ENCODE measurements at places on chromosomes 5 and 9.

- DNase-seq, result no peak
These were observed 122.5 kb downstream of the MCTP1 start for GRCh38 chr5:95162231-95162992.

- no peak for DNase-seq
These were observed 776.0 kb upstream of the ACO1 start for GRCh38 chr9:31608416-31608815.

GRCh38 chr9:8907868-8908267 is 1108.3 kb upstream of the DMAC1 start:
- no peak for DNase-seq

DNA sequence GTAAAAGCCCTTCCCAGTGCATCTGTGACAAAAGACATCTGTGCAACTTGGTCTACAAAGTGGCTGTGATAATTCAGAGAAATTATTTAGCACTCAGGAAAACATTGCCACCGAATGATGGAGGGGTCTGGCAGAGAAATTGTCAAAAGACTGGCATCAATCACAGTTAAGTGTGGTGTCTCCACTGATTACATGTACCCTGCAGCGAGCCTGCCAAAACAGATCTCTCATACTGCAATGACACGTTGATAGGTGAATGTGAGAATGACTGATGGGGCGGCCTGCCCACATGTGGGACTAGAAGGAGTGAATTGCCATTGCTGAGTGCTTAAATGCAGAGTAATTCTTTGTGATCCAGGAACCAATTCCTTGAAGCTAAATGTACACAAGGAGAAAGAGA is 136.4 kb upstream of the PCSK5 start:
- DNase-seq, result no peak

GRCh38 chr5:38899936-38900335 is 54.1 kb downstream of the OSMR start:
- DNase-seq, result no peak

- no peak for DNase-seq
These were observed 691.2 kb downstream of the TLR4 start for GRCh38 chr9:118395415-118395814.

DNA sequence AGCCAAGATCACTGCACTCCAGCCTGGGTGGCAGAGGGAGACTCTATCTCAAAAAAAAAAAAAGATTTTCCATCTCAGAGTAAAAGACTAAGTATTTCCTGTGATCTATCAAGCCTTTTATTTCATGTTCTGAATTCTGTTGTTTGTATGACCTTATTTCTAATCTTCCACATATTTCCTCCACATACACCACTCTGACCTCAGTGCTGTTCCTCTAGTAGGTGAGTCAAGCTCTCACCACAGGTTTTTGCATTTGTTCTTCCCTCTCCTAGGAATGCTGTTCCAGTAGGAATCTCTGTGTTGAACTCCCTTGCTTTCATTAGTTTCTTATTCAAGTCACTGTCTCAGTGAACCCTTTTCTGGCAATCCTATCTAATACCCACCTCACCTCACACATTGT is 68.1 kb downstream of the INVS start:
- DNase-seq, result no peak

DNA sequence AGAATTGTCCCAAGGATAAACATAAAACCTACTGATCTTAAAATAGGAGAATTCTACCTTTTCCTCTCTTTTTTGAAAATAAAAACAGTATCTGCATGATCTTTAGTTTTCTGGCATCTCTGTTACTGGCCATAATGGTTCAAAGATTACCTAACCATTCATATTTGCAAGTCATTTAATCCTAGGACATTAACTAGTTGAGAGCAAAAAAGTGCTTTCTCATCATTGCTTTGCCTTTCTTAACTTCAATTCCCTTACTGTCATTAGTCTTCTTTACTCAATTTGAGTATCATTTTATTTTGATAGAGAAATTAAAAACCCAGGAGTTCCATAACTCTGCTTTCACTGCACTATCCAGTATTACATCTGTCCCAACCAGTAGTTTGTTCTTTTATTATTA is 68.6 kb downstream of the RFX3 start:
- no peak for DNase-seq

DNA sequence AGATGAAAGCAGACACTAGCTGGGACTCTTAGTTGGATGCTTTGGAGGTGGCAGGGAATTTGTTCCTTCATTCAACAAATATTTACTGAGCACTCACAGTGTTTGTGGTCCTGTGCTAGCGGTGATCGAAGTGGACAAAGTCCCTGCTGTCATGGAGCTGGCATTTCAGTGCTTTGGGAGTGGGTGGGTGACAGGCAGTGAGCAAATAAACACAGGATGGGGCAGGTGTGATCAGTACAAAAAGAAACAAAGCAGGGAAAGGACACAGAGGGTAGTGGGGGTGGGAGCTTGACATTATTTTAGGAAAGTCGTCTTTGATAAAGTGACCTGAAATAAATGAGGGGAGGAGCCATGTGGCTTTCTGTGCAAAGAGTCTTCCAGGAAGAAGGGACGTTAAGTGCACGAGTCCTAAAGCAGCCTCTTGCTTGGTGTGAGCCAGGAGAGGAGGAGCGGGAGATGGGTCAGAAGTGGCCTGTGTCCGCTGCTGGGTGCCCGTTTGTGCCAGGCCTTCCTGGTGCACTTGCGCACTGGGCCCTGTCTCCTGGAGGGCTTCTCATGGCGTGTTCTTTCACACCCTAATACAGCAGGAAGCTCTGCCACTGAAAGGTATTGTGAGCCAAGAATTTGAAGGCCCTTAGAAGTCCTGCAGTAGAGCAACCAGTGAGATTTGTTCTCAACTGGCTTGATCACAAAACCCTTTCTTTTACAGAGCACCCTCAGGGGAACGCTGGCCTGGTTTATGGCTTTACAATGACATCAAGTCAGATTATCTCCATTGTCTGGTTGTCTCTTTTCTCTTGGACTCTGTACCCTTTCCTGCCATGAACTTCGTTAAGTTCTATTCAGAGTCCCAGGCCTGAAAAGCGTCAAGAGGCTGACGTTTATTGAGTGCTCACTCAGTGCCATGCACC is 14.8 kb downstream of the NDST1 start:
- no peak for DNase-seq

DNA sequence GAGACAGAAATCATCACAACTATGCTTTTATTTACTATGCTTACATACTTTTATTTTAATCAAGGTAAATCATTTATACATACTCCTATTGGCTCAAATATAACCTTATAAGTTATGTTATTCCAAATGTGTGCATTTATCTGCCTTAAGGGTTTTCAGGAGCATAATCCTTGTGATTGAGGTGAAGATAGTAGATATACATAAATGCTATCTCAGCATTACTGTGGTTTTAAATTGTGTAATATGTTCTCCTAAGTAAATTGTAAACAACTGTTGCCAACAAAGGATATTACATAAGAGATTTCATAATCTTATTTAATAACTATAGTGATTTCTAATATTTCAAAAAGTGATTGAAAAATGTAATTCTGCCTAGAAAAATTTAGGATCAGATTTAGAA is 1374.8 kb upstream of the DMAC1 start:
- DNase-seq, result no peak

DNA sequence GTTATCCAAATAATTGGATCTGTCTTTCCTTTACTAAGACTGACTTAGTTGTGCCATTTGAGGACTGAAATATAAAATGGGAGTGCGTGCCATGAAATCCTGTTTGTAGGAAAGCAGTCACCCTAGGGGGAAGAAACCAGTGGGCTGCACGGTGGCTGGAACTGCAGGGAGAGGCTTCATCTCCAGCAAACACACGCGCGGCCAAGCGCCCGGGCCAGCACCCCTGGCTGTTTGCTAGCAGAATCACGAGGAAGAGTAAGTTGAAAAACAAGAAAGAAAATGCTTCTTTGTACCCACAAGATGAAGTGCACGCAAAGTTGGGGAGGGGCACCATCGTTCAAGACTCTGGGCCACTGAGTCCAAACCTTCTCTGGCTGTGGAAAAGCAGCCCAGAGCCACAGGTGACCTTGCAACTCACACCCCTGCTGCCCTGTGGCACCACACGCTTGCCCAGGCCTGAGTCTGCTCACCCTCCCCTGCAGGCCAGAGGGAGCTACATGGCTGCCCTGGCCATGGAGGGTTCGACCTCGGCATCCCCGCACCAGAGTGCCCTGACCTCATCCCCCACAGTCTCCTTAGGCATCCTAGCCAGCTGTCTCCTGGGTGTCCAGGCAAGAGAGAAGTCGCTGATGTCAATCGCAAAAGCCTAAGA is 55.2 kb downstream of the IRX2 start:
- DNase-seq, result no peak

- no peak for DNase-seq
These were observed 24.1 kb downstream of the PSAT1 start for GRCh38 chr9:78320875-78321496.

GRCh38 chr5:124658867-124659557 is 87.4 kb downstream of the ZNF608 start:
- no peak for DNase-seq

DNA sequence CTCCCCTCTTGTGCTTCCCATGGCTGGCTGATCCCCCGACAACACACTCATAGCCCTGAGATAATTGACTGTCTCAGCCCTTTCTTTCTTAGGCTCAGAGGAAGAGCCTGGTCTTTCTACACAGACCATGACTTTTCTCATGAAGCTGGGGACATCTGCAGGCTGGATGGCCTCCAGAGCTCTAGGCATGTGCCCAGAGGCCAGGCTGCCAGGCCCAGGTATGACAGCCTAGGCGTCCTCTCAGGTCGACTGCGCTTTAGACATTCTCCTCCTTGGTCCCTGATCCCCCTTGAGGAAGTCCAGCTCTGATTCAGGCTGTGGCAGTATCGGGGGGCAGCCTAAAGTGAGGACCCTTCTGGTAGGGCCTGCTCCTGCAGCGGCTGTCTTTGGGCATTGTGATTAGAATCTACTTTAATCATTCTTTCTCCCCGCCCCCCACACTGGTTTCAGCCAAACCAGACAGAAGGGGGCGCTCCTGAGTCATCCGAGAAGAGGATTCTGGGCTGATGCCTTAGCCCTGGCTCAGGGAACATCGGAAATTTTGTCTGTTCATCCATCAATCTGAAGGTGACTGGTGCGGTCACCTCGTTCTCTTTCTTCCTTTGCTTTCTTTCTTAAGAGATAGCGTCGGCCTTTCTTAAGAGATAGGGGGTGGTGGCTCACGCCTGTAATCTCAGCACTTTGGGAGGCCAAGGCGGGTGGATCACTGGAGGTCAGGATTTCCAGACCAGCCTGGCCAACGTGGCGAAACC is 66.5 kb upstream of the HSPA9 start:
- peak; percentile 91 for DNase-seq

- no peak for DNase-seq
These were observed 109.5 kb upstream of the MAN2A1 start for GRCh38 chr5:109580225-109580624.

GRCh38 chr9:20391208-20391607 is 231.1 kb downstream of the MLLT3 start:
- no peak for DNase-seq

- no peak for DNase-seq
These were observed 110.8 kb downstream of the LHX2 start for GRCh38 chr9:124122321-124122720.

- no peak for DNase-seq
These were observed 29.2 kb upstream of the GTF2H2C start for GRCh38 chr5:69530561-69531405.

DNA sequence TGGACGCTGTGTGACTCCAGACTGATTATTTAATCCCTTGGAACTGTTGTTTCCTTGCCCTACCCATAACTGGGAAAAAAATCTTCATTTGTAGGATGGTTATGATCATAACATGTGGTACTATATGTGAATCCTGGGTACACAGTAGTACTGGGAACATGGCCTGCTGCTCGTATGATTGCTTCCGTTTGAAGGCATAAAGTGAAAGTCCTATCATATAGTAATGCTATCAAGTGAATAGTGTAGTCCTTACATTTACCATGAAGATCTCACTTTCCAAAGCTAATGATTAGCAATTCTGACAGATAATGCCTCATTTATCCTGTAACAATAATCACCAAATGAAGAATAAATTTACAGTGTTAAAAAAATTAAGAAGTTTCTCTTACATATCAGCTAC is 53.2 kb downstream of the MEF2C start:
- no peak for DNase-seq

DNA sequence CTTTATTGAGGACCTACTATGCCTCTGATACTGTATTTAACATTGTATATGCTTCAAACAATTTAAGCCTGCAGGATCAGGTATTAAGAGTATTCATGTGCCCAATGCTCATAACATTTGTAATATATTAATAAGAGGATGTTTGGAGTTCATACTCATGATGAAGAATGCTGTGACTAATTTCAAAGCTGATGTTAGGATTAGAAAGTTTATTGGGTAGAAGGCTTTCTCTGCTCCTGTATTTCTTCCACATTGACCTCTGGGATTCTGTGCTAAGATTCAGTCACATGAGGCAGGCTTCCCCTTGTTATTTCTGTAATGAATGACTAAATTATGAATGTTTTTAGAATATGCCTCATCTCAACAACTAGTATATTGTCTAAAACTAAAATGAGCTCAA is 456.4 kb downstream of the NFIB start:
- no peak for DNase-seq

- DNase-seq, result no peak
These were observed 52.8 kb downstream of the VCAN start for GRCh38 chr5:83524345-83524744.

- no peak for DNase-seq
These were observed 52.4 kb downstream of the ZNF354C start for GRCh38 chr5:179112469-179113142.

DNA sequence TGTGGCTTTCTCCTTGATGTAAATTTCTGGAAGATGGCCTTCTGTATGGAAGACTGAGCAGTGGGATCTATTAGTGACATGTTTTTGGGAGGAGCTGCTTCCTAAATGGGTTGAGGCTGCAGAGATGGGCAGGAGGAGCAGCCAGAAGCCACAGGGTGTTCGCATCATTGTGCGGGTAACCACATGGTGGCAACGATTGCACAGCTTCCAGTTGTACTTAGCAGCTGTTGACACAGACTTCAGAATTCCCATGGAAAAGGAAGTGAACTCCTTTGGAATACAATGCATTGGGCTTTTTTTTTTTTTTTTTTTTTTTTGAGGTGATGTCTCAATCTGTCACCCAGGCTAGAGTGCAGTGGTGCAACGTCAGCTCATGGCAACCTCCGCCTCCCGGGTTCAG is 297.3 kb downstream of the NR3C1 start:
- peak; percentile 68 for DNase-seq

DNA sequence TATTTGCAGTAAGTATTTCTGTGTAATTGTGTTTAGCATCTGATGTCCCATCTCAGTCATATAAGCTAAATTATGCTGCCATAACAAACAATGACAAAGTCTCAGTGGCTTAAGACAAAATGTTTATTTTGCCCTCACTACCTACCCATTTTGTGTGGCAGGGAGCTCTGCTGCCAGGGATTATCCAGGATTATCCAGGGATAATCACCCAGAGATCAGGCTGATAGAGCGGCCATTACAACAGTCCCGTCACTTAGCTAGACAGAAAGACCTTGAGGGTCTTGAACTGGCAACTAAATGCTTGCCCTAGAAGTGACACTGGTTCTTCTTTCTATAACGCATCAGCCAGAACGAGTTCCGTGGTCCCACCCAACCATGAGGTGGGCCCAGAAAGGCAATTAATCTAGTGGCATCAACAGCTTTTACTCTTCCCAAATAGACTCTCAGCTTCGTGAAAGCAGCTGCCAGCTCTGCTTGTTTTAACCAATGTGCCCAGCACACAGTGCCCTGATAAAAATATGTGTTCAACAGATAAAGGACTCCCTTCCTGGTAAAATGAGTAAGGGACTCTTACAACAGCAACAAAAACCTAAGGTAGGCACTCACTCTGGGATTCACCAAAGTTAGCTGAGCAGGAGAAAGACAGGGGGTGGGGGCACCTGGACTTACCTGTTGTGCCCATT is 22.8 kb downstream of the CCDC69 start:
- DNase-seq, result peak; percentile 75

All from WERI-Rb-1 (cell line).